Stimulated activated naive CD4-positive, alpha-beta T cell (primary cell): ENCODE measurements at places on chromosomes 4 and X.

DNA sequence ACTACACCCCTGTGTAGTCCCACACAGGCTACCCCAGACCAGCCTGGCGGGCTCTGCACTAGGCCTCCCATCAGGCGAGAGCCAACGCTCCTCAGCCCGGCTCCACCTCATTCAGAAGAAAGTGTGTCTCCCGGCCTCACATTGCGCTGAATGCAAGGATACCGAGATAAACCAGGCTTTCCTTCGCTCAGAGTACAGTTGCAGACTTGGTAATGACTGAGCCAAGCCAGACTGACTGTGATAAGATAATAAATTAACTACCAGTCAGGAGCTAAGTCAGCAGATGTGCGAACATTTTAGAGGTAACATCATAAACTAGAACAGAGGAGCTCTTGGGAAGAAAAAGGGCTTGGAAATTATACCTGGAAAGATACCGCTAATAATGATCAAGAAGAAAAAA, 397.6 kb downstream of the TRIML1 start:
- no peak for DNase-seq

- no peak for DNase-seq
Measured at GRCh38 chr4:67749286-67749685, 4.9 kb downstream of the GNRHR start.

DNA sequence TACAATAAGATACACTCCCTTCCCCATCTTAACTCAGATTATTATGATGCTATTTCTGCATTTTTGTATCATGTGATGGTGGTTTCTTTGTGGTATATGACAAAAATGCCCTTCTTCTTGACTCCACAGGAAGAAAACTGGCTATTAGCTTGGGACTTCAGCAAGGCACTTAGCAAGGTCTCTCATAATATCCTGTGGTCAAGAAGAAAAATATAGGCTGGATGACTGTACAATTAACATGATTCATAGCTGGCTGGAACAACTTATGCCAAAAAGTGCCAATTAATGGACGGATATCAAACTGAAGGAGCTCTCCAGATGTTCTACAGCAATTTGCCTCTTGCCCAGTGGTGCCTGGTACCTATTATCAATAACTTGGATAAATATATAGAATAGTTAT, 2.3 kb upstream of the MID1IP1 start:
- DNase-seq: no peak

DNA sequence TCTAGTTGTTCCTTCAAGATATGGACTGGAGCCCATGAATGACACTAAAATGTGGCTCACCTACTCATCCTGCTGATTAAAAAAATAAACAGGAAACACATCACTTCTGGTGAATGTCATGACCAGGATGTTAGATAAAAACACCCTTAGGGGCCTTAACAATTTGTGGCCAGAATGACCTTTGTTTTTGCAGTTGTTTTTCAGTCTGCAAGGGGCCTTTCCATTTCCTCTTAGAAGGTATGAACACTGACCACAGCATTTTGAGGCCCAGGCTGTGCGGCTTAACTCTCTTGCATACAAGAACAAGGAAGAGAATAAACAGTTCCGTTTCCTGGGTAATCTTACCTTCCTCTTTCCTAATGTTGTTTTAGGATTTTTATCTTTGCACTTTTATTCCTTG, 113.2 kb downstream of the IL1RAPL2 start:
- no peak for DNase-seq

GRCh38 chr4:26707342-26707741, 123.5 kb downstream of the TBC1D19 start:
- no peak for DNase-seq

DNA sequence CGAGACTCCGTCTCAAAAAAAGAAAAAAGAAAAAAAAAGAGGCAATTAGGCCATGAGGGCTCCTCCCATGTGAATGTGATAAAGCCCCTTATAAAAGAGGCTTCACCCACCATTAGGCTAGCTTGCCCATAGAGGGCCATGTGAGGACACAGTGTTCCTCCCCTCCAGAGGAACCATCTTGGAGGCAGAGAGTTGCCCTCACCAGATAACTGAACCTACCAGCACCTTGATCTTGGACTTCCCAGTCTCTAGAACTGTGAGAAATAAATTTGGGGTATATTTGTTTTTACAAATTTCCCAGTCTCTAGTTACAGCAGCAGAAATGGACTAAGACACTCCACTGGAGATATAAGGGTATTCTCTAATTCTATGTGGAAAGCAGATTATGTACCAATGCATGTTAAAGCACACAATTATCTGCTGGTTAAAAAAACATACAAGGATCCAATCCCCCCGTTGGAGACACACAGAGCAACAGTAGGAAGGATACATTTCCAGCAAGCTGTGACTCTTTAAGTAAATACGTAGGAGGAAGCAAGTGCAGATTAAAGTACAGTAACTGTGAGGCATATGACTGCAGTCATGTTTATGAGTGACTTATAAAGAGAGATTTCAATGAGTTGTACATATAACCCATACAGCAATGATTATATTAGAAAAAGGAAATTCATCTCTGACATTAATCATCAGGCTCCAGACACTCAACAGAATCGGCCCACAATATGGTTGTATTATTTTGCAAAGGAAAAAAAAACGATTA, 21.4 kb downstream of the SH3RF1 start:
- DNase-seq: no peak

- no peak for DNase-seq
Measured at GRCh38 chr4:38382520-38382919, 281.5 kb upstream of the KLF3 start.

DNA sequence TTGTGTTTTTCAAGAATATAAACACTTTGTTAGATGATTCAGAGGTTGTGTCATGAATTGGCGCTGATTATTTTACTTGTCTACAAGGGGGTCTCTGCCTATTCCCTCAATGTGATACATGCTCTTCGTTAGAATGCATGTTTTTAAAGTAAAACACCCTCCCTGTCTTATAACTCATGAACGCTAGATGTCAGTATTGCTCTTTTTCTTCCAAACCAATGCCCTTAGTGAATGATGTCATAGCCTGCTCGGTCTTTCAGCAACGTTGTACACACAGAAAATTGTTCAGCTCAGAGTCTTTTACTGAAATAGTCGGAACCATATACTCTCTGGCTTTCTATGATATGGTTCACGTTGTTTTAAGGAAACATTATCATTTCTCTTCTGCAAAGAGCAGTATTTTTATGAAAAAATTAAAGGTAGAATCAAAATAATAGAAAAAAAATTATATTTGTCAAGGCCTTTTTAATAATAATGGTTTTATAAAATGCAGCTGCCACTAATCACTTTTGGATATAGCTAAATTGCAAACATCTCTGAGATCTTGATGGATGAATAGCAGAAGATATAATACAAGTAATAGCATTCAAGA, 292.9 kb downstream of the TLL1 start:
- no peak for DNase-seq

DNA sequence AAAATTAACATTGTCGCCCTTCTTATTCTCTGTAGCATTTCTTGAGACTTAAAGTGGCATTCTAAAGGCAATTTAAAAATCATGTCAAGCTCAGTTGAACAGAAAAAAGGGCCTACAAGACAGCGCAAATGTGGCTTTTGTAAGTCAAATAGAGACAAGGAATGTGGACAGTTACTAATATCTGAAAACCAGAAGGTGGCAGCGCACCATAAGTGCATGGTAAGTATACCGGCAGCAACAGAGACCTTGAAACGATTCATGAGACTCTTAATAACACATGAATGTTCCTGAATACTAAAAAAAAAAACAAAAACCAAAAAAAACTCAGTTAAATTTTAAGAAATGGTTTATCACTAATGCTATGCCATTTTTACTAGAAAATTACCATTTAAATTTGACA, 82.4 kb upstream of the HPRT1 start:
- no peak for DNase-seq

GRCh38 chr4:13733817-13734216, 106.3 kb upstream of the BOD1L1 start:
- no peak for DNase-seq
